ENCODE measurements at places on chromosomes 5 and 9.

DNA sequence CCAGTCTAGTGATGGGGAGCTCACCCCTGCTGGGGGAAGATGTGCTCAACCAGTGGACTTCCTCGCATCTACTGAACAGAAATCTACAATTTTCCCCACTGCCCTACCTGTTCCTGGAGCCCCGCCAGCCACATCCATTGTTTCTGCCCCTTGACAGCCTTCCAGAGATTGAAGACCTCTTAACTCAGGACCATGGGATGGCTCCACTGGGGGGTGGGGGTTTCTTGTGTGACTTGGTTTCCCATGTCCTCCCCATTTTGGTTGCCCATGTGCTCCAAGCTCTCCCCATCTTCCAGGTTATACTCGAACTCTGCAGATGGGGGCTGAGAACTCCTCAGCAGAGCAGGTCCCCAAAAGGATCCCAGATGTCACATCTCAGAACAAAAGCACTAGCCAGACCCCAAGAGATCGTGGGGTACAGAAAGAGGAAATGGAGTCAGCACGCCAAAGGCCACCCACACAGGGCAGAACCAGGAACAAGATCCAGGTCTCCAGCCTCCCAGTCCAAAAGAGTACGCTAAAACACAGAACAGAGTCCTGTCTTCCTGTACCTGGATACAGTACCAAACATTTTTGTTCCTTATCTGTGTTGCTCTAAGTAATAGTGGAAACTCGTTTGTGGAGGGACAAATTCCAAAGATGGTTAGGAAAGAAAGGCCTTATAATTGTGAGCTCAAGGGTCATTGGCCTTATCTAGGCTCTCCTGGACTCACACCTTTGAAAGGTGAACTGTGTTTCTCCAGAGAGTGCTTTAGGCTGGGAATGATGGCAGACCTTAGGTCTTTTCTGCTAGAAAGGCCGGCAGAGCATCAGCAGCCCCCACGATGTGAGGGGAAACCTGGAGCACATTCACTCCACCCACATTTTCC lies 15.8 kb downstream of the CORO2A start:
- no peak overlapping the region for H3K27ac ChIP-seq
- no peak for DNase-seq
- H3K27me3 ChIP-seq = no peaks in the 10 kb centered on the region

DNA sequence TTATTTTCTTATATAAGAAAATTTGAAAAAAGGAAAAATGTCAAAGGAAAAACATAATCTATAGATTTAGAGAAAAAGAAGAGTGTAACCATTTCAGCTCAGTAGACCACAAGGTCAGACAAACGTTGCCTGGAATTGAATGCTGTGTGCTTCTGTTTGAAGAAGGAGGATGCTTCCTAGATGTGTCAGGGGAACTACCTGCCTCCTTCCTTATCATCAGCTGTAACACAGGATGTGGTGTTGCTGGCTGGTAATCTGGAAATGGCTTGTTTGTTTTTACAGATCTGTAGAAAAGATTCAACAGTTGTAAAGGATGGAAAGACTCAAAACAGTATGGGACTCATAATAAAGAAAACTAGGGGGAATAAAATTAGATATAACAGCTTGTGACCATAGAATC lies 160.7 kb upstream of the MEF2C start:
- no peak for DNase-seq
- peaks cover 4% of the 10 kb centered on the region for H3K4me1 ChIP-seq
- H3K4me3 ChIP-seq = no peak overlapping the region
- no peaks in the 10 kb centered on the region for H3K36me3 ChIP-seq

- DNase-seq = no peak
- H3K36me3 ChIP-seq = no peaks in the 10 kb centered on the region
These were observed 27.1 kb upstream of the TLE1 start for GRCh38 chr9:81716409-81716808.

- H3K4me1 ChIP-seq = no peaks in the 10 kb centered on the region
- H3K27me3 ChIP-seq = peaks cover 65% of the 10 kb centered on the region
- H3K36me3 ChIP-seq = no peaks in the 10 kb centered on the region
- H3K27ac ChIP-seq = no peak overlapping the region
- no peak overlapping the region for H3K4me3 ChIP-seq
These were observed 153.4 kb upstream of the PTCH1 start for GRCh38 chr9:95670122-95670521.

DNA sequence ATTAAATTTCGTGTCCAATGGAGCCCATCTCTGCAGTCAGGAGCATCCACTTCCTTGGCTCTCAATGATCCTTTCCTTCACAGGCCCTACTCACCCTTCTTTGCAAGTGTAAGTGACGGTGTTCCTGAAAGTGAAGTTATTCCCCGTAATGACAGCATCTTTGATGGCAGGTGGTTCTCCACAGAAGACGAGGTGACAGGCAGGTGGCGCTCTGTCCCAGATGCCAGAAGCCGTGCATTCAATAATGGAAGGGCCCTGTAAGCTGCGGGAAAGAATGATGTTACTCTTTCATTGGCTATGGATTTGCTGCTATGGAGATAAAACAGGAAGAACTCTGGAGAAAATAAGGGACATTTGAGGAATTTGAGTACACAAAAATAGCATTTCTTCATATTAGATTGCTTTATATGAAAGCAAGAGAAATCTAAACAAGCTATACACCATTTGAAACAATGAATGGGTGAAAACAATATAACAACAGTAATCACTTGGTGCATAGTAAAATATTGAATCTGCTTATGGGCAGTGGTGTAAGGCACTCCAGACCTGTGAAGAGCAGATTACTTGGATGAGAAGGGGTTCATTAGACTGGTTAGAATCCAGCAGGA lies 89.9 kb upstream of the TXNDC8 start:
- DNase-seq = no peak
- no peak overlapping the region for H3K27ac ChIP-seq
- H3K27me3 ChIP-seq = no peaks in the 10 kb centered on the region
- H3K36me3 ChIP-seq = no peaks in the 10 kb centered on the region

DNA sequence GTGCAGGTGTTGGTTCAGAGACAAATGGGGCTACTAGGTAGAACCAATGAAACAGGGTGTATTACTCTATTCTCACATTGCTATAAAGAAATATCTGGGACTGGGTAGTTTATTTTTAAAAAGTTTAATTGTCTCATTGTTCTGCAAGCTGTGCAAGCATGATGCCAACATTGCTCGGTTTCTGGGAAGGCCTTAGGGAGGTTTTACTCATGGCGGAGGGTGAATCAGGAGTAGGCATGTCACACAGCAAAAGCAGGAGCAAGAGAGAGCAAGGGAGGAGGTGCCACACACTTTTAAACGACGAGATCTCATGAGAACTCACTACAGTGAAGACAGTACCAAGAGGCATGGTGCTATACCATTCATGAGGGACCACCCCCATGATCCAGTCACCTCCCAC lies 134.6 kb downstream of the PIK3R1 start:
- no peaks in the 10 kb centered on the region for H3K27me3 ChIP-seq
- H3K4me3 ChIP-seq = no peak overlapping the region

DNA sequence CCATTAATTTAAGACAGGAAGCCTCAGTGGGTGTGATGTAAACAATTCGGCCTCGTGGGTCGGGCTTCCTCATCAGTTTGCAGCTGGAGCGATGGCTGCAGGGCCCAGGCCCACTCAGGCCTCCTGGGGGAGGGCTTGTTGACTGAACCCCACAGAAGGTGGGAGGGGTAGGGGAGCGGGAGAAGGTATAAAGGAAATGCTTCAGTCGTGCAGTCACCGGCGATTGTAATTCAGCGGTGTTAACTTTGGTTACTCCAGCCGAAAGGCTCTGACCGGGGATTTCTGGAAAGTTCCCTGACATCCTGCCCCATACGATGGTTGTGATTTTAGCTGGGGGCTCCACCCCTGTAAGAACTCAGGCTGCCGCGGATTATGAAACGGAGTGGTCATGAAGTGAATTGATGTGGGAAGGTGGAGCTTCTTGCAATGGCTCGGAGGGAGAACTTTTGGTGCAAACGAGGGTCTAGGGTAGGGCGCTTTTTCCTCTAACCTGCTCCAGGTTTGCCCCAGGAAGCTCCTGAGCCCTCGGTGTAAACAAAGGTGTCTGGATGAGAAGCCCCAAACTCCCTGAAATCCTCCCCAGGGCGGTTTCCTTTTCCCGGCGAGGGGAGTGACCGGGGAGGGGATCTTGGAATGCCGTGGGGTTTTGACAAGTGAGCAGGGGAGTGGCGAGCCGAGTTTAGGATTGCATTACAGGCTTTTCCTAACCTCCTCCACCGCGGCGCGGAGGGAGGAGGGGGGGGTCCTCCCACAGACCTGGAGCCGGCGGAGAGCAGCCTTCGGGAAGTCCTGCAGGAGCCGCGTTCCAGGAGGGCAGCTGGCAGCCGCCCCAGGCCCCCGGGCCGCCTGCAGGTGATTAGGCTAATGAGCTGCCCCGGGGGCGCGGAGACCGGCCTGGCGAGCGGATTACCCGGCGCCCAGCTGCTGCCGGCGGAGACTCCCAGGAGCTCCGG lies 215.5 kb downstream of the PDZD2 start:
- no peak for DNase-seq
- peaks cover 8% of the 10 kb centered on the region for H3K4me1 ChIP-seq
- H3K27ac ChIP-seq = no peak overlapping the region
- peaks cover 5% of the 10 kb centered on the region for H3K36me3 ChIP-seq
- peaks cover 44% of the 10 kb centered on the region for H3K27me3 ChIP-seq

GRCh38 chr9:122085260-122085659 lies 7.8 kb downstream of the TTLL11 start:
- no peak for DNase-seq
- H3K27ac ChIP-seq = no peak overlapping the region
- no peaks in the 10 kb centered on the region for H3K27me3 ChIP-seq
- peaks cover 2% of the 10 kb centered on the region for H3K36me3 ChIP-seq
